ENCODE measurements at places on chromosomes 12 and 14.

GRCh38 chr12:51593539-51593938 is 2.5 kb downstream of the SCN8A start:
- peak; percentile 49 for DNase-seq

- DNase-seq = no peak
Observed at GRCh38 chr12:42575717-42576116, 13.8 kb downstream of the PRICKLE1 start.

GRCh38 chr14:96225745-96226151 is 21.1 kb downstream of the BDKRB2 start:
- peak; percentile 84 for DNase-seq

GRCh38 chr14:67192366-67192765 is 3.1 kb downstream of the GARIN2 start:
- DNase-seq = no peak

DNA sequence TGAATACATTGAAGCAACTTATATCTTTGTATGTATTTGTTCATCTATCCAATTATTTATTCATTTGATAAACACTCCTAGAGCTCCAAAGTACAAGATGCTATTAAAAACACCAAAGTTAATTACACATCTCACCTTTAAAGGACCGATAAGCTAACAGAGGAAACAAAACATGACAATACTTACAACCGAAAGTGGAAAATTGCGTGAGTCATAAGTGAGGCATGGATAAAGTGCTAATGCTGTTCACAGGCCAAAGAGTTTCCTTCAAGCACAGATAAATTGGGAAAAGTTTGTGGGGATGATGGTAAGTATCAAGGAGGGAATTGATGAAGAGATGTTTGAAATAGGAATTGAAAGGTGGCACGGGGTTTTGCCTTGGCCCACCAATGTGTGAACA is 172.8 kb upstream of the KITLG start:
- DNase-seq = peak; percentile 33

- no peak for DNase-seq
Observed at GRCh38 chr12:54385251-54385914, 850 bp upstream of the ZNF385A start.

DNA sequence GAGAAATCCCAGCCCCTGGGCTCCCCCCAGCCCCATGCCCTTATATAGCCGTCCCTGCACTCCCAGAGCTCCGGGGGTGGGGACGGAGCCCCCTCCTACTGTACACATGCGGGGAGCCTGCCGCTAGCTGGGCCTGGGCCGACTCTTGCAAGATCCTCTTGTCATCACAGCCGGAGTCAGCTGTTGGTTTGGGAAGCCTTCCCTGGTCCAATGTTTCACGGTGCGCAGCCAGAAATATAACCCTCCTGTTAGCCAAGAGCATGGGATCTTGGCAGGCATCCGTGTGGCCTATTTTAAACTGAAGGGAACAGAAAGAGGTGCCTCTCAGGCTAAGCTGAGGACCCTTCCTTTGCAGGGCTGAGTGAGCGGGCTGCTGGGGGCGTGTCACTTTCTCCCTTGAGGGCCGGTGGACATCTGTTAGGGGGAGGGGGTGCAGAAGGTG is 175.3 kb downstream of the TSPAN9 start:
- DNase-seq = peak; percentile 69

DNA sequence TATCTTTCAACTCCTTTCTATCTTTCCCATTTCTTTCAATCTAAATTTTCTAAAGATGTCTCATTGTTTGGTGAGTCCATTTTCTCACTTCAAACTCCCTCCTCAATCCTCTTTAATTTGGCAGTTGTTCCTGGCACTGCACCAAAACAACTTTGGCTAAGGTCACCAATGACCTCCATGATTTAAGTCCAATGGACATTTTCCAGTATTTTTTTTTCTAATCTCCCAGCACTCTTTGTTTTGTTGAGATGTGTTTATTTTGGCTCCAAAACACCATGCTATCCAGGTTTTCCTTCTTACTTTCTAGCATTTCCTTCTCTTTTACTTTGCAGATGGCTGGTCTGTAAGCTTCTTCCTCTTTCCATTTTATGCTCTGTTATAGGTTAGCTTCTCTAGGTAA is 42.5 kb upstream of the OTOGL start:
- DNase-seq = no peak

GRCh38 chr14:104784846-104785707 is 10.5 kb downstream of the AKT1 start:
- DNase-seq = no peak

- no peak for DNase-seq
Observed at GRCh38 chr12:59636945-59637691, 41.3 kb downstream of the SLC16A7 start.

DNA sequence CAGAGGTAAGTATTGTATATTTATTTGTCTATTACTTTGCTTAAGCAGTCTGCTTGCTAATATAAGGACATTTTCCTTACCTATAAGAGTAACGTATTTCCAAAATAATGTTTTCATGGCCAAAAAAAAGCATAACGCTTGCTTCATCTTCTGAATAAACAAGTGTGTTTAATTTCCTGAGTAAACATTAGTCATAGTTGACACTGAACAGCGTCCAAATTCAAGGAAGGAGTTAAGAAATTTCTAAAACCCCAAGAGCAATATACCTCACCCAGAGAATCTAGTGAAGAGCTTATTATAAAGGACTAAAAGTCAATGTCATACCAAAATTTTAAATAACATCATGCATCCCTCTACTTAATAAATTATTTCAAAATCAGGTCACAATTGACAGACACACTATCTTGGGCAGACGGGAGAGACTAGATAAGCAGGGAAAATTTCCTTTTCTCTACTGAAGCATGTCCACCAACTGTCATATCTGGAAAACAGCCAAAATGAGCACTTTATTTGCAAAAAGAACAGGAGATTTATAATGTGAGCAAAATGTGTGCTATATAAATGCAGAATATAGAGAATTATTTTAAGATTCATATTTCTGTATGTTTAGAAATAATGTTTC is 25.1 kb downstream of the ANKS1B start:
- peak; percentile 15 for DNase-seq

GRCh38 chr12:120841525-120841924 is 62.6 kb downstream of the SPPL3 start:
- DNase-seq = no peak

- DNase-seq = no peak
Observed at GRCh38 chr14:100291305-100292075, 14.8 kb downstream of the SLC25A29 start.

- no peak for DNase-seq
Observed at GRCh38 chr12:118119449-118119879, 15.7 kb upstream of the VSIG10 start.

DNA sequence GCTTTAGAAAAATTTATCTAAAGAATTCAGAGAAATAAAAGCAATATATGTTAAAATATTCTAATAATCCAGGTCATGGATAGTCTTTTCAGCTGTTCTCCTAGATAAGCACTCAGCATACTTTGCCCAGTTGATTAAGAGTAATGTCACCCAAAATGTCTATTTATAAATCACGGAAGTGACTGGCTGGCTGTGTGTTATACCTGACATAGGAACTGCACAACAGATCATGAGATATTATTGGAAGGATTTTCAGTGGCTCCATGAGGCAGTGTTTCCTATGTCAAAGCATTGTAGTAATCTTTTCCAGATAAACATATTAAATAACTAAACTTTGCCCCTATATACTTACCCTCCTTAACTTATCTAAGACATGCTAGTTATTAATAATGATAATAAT is 128.8 kb downstream of the ITPR2 start:
- no peak for DNase-seq

GRCh38 chr14:75489480-75489837 is 32.8 kb upstream of the BATF start:
- no peak for DNase-seq

- DNase-seq = no peak
Observed at GRCh38 chr14:56102941-56103340, 15.3 kb upstream of the PELI2 start.

DNA sequence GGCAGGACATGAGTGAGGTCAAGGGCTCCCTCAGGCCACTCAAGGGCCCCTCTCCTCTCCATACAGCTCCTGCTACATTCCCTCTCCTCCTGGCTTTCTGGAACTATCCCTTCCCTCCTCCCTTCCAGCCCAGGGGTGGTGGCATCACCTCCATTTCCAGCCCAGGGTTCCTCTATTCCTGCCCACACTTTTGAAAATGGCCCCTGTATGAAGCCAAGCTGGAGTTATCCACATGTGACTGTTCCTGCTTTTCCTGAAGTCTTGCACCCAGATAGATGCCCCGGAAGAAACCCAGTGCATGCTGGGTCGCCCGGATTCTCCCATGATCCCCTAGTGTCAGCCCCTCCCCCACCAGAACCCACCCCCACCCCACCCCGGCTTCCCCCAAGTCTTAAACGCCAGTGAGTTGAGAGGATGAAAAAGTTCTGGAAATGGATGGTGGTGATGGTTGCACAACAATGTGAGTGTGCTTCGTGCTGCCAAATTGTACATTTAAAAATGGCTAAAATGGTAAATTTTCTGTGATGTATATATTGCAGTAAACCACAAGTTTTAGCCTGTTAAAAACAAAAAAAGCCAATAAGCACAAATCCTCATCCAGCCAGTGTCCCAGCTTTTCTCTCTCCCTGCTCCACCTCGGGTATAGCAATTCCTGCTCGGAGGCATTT is 136.9 kb downstream of the SCARB1 start:
- DNase-seq = no peak
